ENCODE measurements at places on chromosomes 1 and 21.

GRCh38 chr1:226690460-226690982 lies 48.6 kb downstream of the ITPKB start:
- peaks cover 4% of the 10 kb centered on the region for H3K36me3 ChIP-seq
- no peak for DNase-seq
- H3K27ac ChIP-seq: peak overlapping the region; percentile 61
- peaks cover 69% of the 10 kb centered on the region for H3K4me1 ChIP-seq
- H3K27me3 ChIP-seq: no peaks in the 10 kb centered on the region
- H3K4me3 ChIP-seq: no peak overlapping the region

- H3K4me1 ChIP-seq: no peaks in the 10 kb centered on the region
- H3K4me3 ChIP-seq: no peak overlapping the region
- DNase-seq: no peak
- no peaks in the 10 kb centered on the region for H3K27me3 ChIP-seq
Observed at GRCh38 chr1:219385787-219386427, 212.2 kb downstream of the LYPLAL1 start.

- peaks cover 4% of the 10 kb centered on the region for H3K27me3 ChIP-seq
- H3K4me3 ChIP-seq: no peak overlapping the region
- H3K36me3 ChIP-seq: no peaks in the 10 kb centered on the region
Observed at GRCh38 chr21:45631540-45631939, 12.0 kb upstream of the PCBP3 start.

DNA sequence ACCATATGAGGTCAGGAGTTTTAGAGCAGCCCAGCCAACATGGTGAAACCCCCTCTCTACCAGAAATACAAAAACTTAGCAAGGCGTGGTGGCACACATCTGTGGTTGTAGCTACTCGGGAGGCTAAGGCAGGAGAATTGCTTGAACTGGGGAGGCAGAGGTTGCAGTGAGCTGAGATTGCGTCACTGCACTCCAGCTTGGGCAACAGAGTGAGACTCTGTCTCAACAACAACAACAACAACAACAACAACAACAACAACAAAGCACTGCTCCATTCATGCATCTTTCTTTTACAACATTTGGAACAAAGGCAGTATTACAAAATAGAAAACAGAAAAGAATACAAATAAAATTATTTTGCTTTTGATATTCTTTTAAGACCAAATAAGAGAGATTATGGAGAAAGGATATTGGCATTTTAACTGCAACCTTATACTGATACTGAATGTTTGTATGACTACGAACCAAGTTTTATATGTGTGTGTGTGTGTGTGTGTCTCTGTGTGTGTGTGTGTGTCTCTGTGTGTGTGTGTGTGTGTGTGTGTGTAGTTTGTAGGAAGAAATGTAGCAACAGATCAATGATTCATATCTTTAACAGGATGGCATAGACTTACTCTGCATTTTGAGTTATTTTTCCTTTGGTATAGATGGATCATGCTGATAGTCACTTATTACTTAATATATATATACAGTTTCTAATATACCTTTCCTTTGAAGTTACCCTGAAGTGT lies 24.6 kb downstream of the ATF6 start:
- H3K27ac ChIP-seq: no peak overlapping the region
- H3K27me3 ChIP-seq: no peaks in the 10 kb centered on the region
- peaks cover 91% of the 10 kb centered on the region for H3K36me3 ChIP-seq
- no peak overlapping the region for H3K4me3 ChIP-seq
- H3K4me1 ChIP-seq: no peaks in the 10 kb centered on the region

DNA sequence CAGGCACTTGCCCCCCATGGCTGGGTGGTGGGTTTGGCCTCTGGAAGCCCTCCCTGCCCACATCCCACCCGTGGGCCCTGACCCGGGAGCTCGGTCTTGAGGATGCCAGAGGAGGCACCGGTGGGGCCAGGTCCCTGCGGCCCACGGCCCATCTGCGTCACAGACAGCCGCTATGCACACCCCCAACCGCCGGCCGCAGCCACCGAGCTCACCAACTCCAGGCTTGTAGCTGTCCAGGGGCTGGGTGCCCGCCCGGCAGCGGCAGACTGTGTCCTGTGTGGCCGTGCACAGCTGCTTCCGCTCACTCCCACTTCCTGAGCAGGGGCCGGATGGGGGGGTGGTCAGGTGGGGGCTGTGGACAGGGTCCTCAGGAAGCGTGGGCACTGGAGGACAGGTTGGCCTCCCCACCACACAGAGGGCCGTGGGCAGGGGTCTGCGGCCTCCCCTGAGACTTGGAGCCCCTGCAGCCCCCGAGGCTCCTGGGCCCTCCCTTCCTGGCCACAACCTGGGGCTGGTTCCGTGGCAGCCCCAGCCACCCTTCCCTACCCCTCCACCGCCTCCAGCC lies 1.1 kb downstream of the TNFRSF4 start:
- peak overlapping the region; percentile 54 for H3K4me3 ChIP-seq
- H3K36me3 ChIP-seq: peaks cover 22% of the 10 kb centered on the region
- peaks cover 9% of the 10 kb centered on the region for H3K27me3 ChIP-seq
- peaks cover 22% of the 10 kb centered on the region for H3K4me1 ChIP-seq
- DNase-seq: peak; percentile 77

DNA sequence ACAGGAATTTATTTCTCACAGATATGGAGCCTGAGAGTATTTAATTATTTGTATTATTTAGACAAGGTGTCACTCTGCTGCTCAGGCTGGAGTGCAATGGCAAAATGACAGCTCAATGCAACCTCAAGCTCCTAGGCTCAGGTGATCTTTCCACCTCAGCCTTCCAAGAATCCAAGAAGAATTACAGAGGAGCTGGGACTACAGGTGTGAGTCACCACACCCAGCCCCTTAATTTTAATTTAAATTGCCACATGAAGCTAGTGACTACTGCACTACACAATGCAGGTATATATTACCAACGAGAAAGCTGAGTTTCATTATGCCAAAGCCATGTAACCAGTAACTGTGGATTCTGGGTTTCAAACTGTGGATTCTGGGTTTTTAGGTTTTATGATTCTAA lies 2.1 kb downstream of the KHDC4 start:
- H3K4me1 ChIP-seq: peaks cover 37% of the 10 kb centered on the region
- H3K27ac ChIP-seq: no peak overlapping the region
- H3K36me3 ChIP-seq: peaks cover 65% of the 10 kb centered on the region
- no peak for DNase-seq
- H3K27me3 ChIP-seq: no peaks in the 10 kb centered on the region

DNA sequence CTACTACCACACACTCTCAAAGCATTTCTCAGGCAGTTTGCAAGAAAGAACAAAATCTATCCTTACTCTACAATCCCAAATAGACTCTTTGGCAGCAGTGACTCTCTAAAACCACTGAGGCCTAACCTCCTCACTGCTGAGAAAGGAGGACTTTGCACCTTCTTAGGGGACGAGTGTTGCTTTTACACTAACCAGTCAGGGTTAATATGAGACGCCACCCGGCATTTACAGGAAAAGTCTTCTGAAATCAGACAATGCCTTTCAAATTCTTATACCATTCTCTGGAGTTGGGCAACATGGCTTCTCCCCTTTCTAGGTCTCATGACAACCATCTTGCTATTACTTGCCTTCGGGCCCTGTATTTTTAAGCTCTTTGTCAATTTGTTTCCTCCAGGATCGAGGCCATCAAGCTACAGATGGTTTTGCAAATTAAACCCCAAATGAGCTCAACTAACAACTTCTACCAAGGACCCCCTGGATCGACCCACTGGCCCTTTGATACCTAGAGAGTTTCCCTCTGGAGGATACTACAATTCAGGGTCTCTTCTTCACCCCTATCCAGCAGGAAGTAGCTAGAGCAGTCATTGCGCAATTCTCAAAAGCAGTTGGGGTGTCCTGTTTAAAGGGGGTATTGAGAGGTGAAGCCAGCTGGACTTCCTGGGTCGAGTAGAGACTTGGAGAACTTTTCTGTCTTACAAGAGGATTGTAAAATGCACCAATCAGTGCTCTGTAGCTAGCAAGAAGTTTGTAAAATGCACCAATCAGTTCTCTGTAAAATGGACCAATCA lies 2.0 kb upstream of the FMO4 start:
- no peaks in the 10 kb centered on the region for H3K36me3 ChIP-seq
- no peak overlapping the region for H3K27ac ChIP-seq
- H3K4me1 ChIP-seq: peaks cover 12% of the 10 kb centered on the region
- H3K27me3 ChIP-seq: no peaks in the 10 kb centered on the region
- no peak overlapping the region for H3K4me3 ChIP-seq

- no peak overlapping the region for H3K27ac ChIP-seq
- DNase-seq: no peak
- H3K27me3 ChIP-seq: no peaks in the 10 kb centered on the region
Observed at GRCh38 chr1:222627232-222627631, 9.3 kb downstream of the MIA3 start.

GRCh38 chr1:85449356-85449755 lies 15.6 kb downstream of the DDAH1 start:
- H3K4me3 ChIP-seq: no peak overlapping the region
- H3K36me3 ChIP-seq: no peaks in the 10 kb centered on the region
- no peak overlapping the region for H3K27ac ChIP-seq
- peaks cover 19% of the 10 kb centered on the region for H3K4me1 ChIP-seq

- no peak for DNase-seq
- H3K27ac ChIP-seq: peak overlapping the region; percentile 43
- no peaks in the 10 kb centered on the region for H3K27me3 ChIP-seq
- no peak overlapping the region for H3K4me3 ChIP-seq
- no peaks in the 10 kb centered on the region for H3K4me1 ChIP-seq
- H3K36me3 ChIP-seq: no peaks in the 10 kb centered on the region
Observed at GRCh38 chr1:162551969-162552683, 9.4 kb upstream of the UAP1 start.

GRCh38 chr21:20698585-20698984 lies 299.6 kb upstream of the NCAM2 start:
- no peak overlapping the region for H3K4me3 ChIP-seq
- no peaks in the 10 kb centered on the region for H3K27me3 ChIP-seq
- no peak overlapping the region for H3K27ac ChIP-seq
- H3K36me3 ChIP-seq: no peaks in the 10 kb centered on the region

DNA sequence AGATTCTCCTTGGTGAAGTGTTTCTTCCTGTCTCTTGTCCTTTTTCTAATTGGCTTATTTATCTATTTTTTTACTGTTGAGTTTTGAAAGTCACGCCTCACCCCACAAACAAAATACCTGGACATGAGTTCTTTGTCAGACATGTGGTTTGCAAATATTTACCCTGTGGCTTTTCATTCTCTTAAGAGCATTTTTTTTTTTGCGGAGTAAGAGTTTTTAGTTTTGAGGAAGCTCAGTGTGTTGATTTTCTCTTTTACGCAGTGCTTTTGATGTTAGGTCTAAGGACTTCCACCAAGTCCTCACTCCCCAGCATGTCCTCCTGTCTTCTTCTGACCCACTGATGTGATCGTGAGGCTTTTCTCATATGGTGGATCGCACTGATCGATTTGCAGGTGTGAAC lies 7.6 kb downstream of the DFFB start:
- no peaks in the 10 kb centered on the region for H3K27me3 ChIP-seq
- no peak for DNase-seq
- no peak overlapping the region for H3K27ac ChIP-seq
- no peaks in the 10 kb centered on the region for H3K4me1 ChIP-seq
- peaks cover 33% of the 10 kb centered on the region for H3K36me3 ChIP-seq

- no peak overlapping the region for H3K27ac ChIP-seq
- peaks cover 9% of the 10 kb centered on the region for H3K4me1 ChIP-seq
- DNase-seq: no peak
- H3K36me3 ChIP-seq: no peaks in the 10 kb centered on the region
- no peak overlapping the region for H3K4me3 ChIP-seq
- no peaks in the 10 kb centered on the region for H3K27me3 ChIP-seq
Observed at GRCh38 chr1:212594640-212595039, 13.9 kb upstream of the ATF3 start.

- peaks cover 82% of the 10 kb centered on the region for H3K36me3 ChIP-seq
- DNase-seq: no peak
- H3K4me1 ChIP-seq: peaks cover 42% of the 10 kb centered on the region
- no peak overlapping the region for H3K4me3 ChIP-seq
- H3K27me3 ChIP-seq: no peaks in the 10 kb centered on the region
Observed at GRCh38 chr1:40076895-40077312, 20.1 kb downstream of the PPT1 start.

- peaks cover 12% of the 10 kb centered on the region for H3K4me1 ChIP-seq
- no peak overlapping the region for H3K4me3 ChIP-seq
- no peak overlapping the region for H3K27ac ChIP-seq
- H3K27me3 ChIP-seq: no peaks in the 10 kb centered on the region
- H3K36me3 ChIP-seq: no peaks in the 10 kb centered on the region
Observed at GRCh38 chr1:109767637-109768334, 4.1 kb upstream of the EPS8L3 start.

DNA sequence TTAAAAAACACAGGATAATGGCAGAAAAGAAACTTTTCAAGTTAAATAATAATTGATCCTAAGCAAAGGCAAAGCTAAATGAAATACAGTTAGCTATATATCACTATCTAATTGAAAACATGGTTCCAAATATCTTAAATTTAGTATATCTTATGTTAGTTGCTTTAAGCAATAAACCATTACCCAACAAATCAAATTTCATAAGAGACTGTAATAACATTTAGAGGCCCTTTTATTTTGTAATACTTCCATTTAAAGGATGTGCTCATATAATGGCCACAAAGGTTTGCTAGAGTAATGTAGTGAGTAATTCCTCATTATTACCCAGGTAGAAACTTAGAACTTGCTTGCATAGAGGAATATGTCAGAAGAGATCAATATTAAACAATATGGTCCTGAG lies 32.3 kb downstream of the RPL5 start:
- H3K4me3 ChIP-seq: no peak overlapping the region
- no peak overlapping the region for H3K27ac ChIP-seq
- no peaks in the 10 kb centered on the region for H3K27me3 ChIP-seq
- no peaks in the 10 kb centered on the region for H3K4me1 ChIP-seq

DNA sequence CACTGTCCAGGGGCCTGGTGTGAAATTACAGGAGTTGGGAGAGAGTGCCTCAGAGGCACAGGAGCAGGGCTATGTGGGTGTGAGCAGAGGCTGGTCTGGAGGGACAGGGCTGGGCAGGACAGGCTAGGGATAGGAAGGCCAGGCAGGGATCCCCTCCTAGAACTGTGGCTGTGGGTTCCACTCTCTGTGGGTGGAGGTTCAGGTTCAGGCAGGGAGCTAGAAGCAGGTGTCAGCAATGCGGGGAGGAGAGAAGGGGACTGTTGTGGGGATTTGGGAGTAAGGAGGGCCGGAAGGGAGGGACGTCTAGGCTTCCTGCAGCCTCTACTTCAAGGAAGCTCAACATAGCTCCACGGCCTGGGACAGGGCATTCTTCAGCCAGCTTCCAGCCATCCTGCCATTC lies 8.3 kb upstream of the GPR61 start:
- no peak overlapping the region for H3K27ac ChIP-seq
- H3K27me3 ChIP-seq: no peaks in the 10 kb centered on the region
- H3K36me3 ChIP-seq: no peaks in the 10 kb centered on the region
- DNase-seq: no peak

- peaks cover 46% of the 10 kb centered on the region for H3K4me1 ChIP-seq
- no peaks in the 10 kb centered on the region for H3K27me3 ChIP-seq
- no peaks in the 10 kb centered on the region for H3K36me3 ChIP-seq
- DNase-seq: peak; percentile 74
- no peak overlapping the region for H3K4me3 ChIP-seq
- peak overlapping the region; percentile 78 for H3K27ac ChIP-seq
Observed at GRCh38 chr1:159752135-159752580, 28.6 kb upstream of the DUSP23 start.

GRCh38 chr21:29748391-29749167 lies 191.2 kb downstream of the GRIK1 start:
- H3K27ac ChIP-seq: no peak overlapping the region
- H3K27me3 ChIP-seq: no peaks in the 10 kb centered on the region
- no peaks in the 10 kb centered on the region for H3K4me1 ChIP-seq
- DNase-seq: no peak
- no peaks in the 10 kb centered on the region for H3K36me3 ChIP-seq

GRCh38 chr1:86776108-86776507 lies 71.7 kb downstream of the SH3GLB1 start:
- peaks cover 32% of the 10 kb centered on the region for H3K4me1 ChIP-seq
- no peak overlapping the region for H3K4me3 ChIP-seq
- no peaks in the 10 kb centered on the region for H3K36me3 ChIP-seq
- DNase-seq: no peak

GRCh38 chr1:168758503-168758902 lies 29.5 kb upstream of the DPT start:
- H3K4me3 ChIP-seq: no peak overlapping the region
- H3K27me3 ChIP-seq: no peaks in the 10 kb centered on the region
- H3K27ac ChIP-seq: no peak overlapping the region
- H3K4me1 ChIP-seq: no peaks in the 10 kb centered on the region
